ENCODE measurements at places on chromosomes 6 and 20.
A peak's percentile ranks its signal among the peaks of the same experiment; 100 is the strongest.

GRCh38 chr6:5786969-5787720 is 219.6 kb downstream of the NRN1 start:
- no peak for DNase-seq

DNA sequence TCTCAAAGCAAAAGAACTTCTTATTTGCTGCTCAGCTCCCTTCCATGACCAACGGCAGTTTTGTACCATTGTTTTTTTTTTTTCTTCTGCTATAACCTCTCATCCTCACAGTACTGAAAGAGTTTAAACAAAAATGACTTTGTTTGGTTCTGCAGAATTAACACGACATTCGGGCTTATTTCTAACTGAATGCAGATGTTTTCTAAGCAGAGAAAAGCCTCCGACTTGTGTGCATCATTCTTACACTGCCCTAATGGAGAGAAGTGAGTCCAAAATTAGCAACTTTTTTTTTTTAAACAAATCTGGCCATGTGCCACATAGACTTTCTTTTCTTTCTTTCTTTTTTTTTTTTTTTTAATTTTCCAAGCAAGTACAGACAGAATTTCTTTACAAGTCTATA is 382.7 kb downstream of the HDGFL1 start:
- no peak for DNase-seq

GRCh38 chr6:37582306-37582705 is 82.6 kb upstream of the CCDC167 start:
- DNase-seq: no peak

DNA sequence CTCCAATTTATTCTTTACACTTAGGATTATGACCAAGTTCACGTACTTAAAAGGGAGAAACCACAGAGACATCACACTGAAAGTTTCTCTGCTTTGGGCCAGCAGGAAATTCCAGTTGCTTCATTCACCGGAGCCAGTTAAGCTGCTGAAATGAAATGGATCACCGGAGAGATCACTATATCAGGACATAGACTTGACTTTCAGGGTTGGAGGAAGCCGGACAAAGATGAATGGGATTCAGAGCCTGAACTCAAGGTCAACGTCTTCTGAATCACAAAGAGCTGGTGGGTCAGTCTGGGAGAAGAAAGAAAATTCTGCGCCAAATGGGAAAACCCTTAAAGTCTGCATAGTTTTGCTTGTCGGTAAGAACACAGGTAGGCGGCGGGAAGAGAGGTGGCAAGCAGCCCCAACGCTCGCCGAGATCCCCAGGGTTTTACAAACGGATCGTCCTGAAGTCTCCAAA is 81.9 kb upstream of the CCDC28A start:
- DNase-seq: no peak

DNA sequence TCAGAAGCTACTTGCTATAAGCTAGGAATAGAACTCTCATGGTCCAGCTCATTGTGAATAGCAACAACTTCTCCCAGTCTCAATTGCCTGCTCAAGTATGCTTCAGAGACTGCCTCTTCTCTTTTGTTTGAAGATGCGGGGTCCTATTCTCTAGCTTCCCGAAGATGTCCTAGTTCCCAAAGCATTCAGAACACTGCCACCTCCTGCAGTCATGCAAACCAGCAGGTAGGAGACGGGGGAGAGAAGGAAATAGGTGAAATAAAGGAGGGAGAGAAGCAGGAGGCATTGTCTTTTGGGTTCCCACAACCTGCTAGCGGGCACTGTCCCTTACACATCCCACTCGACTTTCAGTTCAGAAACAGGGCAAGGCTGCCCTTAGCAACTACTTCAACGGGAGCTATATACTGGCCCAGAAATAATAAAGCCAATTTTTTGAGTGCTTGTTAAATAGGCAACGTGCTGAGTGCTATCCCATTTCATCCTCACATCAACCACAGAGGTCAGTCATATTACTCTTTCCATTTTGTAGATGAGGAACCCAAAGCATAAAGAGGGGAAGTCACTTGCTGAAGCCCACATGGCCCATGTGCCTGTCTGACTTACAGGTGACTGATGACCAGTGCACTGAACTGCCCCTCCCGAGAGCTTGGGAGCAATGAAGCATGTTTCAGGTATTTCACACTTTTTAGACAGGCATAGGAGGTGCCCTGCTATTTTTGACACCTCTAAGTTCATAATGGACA is 61.9 kb upstream of the ATXN1 start:
- DNase-seq: no peak

GRCh38 chr6:46605091-46605797 is 47.4 kb downstream of the CYP39A1 start:
- no peak for DNase-seq

DNA sequence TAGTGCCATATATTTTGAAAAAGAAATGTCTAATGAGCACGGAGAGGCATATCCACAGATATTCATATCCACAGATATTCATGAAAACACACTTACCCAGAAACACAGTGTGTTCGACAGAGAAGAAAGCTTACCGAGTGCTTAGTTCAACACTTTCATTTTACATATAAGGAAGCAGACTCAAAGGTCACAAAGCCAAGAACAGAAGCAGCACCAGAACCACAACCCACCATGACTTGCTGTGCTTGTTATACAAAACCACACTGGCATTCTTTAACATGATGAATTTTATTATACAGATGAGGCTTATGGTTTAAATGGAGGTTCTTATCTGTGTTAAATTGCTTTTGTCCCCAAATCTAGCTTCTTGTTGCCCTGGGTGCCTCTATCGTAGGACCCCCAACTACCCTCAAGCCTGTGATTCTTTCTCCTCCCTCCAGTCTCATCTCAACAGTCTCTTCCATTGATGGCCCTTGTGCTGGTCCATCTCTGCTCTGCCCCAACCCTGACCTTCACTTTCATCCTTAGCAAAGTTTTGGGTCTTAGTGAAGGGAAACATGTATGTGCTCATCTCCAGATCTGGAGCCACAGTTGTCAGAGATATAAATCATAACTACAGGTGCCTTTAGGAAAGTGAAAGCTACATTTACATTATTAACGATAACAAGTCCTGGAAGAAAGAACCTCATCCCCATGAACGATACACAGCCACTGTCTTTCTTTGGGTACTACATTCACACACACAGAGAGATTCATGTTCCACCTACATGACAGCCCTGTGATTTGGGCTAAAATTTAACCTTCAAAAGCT is 40.0 kb downstream of the SF3B5 start:
- DNase-seq: no peak

- DNase-seq: no peak
Measured at GRCh38 chr20:49323622-49324238, 45.9 kb upstream of the ZNFX1 start.

GRCh38 chr6:29927275-29927569 is 15.1 kb upstream of the HLA-A start:
- DNase-seq: no peak

DNA sequence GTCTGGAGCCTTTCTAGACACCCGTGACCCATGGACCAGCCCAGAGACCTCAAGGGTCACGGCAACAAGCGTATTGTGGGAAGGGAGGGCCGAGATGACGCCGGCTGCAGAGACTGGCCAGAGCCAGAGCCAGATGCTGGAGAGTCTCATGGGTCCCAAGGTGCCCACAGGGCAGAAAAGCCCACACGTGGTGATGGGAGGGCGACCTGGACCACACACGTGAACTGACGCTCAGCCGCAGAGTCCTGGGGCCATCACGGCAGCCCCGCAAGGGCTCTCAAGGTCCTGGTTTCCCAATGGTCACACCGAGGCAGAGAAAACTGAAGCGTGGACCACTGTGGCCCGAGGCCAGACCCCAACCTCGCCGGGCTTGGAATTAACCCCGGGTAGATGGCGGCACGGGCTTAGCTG is 92.6 kb downstream of the YTHDF1 start:
- no peak for DNase-seq

GRCh38 chr6:90224196-90224595 is 72.4 kb downstream of the BACH2 start:
- DNase-seq: no peak

- DNase-seq: peak; percentile 65
Measured at GRCh38 chr6:27838945-27839625, 73.1 kb downstream of the OR2B2 start.

DNA sequence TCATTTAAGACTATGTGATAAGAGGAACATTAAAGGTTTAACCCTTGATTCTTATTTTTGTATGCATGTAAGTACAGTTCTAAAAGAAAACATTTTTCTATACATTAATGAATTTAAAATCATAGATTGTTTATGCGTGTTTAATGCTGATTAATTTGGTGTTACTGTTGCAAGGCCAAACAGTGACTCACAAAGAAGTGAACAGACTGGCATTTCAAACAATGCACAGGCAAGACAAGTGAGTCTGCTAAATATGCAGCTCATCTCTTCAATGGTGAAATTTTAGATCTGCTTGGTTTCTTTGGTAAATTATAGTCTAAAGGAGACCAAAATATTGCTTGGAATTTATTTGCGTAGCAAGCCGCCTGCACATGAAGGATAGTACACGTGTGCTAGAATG is 417.4 kb upstream of the SOX4 start:
- DNase-seq: no peak

DNA sequence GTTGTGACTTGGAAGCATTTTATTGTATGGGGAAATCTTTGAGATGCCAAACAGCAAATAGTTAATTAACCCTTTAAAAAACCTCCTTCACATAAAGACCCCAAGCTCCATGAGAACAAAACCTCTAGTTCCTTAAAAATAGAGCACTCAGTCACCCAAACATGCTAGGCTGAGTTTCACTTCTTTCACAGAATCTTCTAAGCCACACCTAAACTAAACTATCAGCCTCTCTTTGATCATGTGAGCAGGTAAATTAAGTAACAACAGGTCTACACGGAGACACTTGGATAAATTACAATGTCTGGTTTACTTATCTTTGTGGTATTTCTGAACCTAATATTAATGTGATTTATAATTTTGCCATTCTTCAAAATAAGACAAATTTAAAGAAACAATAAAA is 205.2 kb upstream of the MARCKS start:
- no peak for DNase-seq

GRCh38 chr20:37356387-37356786 is 10.4 kb downstream of the SRC start:
- DNase-seq: no peak

- DNase-seq: no peak
Measured at GRCh38 chr20:50712771-50713656, 18.4 kb upstream of the PARD6B start.

GRCh38 chr20:33262658-33263065 is 20.4 kb upstream of the BPIFB1 start:
- DNase-seq: peak; percentile 62

DNA sequence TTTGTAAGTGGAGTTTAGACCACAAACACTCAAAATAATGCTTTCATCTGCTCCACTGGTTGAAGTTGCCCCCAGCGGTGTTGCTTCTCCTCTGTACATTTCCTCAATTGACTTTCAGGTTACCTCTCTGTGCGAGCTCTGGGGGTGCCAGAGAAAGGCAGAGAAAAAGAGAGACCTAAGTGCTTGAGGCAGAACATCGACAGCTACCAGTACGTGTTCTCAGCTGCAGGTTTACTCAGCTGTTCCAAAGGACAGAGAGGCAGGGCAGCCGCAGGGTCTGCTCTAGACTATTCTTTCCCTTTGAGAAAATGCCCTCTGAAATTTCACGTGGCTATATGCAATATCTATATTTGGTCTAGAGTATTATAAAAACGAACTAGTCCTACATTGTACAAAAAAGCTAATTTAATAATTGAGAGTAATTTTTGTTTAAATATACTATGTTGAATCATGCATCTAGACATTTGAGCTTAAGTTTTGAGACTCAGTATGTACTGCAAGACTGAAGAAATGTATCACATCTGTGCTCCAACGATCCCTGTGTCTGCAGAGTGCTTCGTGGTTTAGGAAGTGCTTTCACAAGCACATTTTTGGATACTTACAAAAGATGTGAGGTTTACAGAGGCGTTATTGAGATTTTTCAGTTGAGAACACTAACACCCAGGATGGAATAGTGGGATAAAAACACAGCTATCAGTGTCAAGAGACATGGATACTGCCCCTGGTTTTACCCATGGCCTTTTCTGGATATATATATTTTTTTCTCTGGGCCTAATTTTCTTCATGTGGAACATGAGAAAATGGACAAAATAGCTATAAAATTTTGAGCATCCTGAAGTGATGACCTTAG is 453.6 kb upstream of the FLRT3 start:
- DNase-seq: no peak

DNA sequence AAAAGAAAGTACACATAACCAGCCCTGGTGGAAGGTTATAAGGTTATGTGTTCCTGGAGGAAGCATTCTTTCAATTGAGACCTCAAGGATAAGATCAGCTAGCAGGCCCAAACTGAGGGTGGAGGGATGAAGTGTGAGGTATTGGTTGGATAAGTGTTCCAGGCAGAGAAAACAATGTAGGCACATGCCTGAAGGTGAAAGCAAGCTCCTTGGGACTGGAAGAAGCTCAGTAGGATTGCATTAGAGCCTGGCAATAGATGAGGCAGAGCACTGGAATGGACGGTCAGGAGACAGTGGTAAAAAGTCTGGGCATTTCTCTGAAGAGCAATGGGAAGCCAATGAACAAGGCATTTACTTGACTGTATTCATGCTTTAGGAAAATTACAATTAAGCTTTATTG is 89.9 kb upstream of the SHLD1 start:
- no peak for DNase-seq

DNA sequence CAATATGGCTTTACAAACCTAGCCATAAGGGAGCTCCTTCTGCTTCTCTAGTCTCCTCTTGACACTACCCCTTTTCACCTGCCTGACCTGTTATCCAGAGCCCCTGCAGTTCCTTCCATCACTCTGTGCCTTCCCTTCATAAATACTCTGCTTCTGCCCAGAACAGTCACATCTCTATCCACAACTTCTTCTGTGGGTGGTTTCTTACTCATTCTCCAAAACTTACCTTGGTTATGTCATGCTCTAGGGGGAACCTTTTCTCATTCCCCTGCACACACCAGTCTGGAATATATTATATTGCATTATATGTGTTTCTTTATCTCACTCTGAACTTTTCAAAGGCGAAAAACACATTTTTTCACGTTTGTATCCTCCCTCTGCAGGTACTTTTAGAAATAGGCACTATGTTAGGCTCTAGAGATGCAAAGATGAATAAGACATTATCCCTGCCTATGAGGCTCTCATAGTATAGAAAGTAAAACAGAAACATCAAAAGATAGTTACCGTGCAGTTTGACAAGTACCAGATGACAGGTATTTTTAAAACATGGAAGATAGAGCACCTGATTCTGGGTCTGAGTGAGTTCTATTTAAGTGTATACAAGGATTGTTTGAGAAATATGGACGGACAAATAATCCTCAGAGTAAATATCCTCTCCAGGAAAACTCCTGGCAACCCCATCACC is 51.5 kb downstream of the AIG1 start:
- DNase-seq: no peak

DNA sequence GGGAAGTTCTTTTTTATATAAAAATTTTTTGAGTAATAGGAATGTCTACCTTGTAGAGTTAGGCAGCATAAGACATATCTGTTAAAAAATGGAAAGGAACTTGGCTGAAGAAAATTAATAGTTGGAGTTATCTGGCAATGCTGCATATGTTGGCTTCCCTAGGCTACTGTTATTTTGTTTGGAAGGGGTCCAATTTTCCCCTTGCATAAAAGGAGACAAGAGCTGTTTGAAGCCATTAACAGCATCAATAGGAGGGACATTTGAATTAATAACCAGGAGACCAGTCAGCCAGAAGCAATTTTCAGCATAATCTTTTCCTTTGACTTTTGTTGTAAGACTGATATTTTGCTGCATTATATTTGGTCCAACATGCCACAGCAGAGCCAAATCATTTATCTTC is 80.9 kb upstream of the TAB2 start:
- DNase-seq: no peak

GRCh38 chr6:122712448-122713137 is 66.9 kb upstream of the FABP7 start:
- DNase-seq: no peak

GRCh38 chr6:128403618-128404444 is 116.6 kb downstream of the PTPRK start:
- no peak for DNase-seq
